ENCODE measurements at places on chromosomes 11 and 22.

DNA sequence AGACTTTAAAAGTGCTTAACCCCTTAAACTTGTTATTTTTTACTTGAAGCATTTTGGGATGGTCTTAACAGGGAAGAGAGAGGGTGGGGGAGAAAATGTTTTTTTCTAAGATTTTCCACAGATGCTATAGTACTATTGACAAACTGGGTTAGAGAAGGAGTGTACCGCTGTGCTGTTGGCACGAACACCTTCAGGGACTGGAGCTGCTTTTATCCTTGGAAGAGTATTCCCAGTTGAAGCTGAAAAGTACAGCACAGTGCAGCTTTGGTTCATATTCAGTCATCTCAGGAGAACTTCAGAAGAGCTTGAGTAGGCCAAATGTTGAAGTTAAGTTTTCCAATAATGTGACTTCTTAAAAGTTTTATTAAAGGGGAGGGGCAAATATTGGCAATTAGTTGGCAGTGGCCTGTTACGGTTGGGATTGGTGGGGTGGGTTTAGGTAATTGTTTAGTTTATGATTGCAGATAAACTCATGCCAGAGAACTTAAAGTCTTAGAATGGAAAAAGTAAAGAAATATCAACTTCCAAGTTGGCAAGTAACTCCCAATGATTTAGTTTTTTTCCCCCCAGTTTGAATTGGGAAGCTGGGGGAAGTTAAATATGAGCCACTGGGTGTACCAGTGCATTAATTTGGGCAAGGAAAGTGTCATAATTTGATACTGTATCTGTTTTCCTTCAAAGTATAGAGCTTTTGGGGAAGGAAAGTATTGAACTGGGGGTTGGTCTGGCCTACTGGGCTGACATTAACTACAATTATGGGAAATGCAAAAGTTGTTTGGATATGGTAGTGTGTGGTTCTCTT, 2.8 kb downstream of the MALAT1 start:
- no peak for DNase-seq

DNA sequence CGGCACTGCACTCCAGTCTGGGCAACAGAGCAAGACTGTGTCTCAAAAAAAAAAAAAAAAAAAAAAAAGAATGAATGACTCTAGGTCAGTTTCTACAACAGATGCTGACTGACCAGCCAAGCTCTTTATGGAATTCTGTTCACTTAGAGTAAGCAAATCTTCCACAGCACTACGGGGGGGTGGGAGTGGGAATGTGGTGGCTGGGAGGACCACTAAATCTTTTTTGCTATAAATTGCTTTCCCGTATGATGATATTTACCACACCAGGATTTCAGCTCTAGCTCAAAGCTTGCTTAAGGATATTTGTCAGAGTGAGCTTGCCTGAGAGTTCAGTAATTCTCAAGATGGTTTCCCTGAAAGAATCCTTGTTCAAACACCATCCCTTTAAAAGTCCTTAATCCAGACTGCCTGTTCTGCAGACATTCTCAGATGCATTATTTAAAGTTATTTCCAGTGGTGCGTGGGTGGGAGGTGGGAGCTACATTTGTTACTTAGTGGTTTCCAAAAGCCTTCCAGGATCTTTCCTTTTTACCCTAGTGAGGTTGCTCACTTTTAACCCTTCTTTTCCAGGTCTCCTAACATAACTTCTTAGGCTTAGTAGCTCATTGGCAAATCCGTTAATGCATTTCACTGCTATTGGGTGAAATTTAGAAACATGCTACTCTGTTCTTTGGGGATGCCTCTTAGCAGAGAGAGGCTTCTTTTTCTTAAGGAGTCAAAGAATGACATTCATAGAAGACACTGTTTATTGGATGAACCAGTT, 65.9 kb downstream of the UBASH3B start:
- no peak for DNase-seq

- no peak for DNase-seq
Observed at GRCh38 chr11:73353422-73353821, 22.8 kb upstream of the RELT start.

DNA sequence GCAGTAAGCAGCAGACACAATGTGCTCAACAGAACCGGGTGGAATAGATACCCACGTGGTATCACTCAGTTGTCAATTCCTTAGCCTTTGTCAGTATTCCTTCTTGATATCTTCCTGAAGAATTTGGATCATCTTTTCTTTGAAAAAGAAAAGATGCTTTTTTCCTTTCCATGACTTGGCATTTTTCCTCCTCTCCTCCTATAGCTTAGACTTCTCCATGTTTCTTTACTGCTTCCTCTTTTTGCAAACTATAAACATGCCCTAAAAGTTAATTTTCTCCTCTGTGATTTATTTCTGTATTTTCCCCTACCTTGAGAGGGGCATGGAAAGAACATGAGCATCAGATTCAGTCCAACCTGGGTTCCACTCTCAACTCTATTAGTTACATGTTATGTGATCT, 11.7 kb downstream of the CBLIF start:
- no peak for DNase-seq

DNA sequence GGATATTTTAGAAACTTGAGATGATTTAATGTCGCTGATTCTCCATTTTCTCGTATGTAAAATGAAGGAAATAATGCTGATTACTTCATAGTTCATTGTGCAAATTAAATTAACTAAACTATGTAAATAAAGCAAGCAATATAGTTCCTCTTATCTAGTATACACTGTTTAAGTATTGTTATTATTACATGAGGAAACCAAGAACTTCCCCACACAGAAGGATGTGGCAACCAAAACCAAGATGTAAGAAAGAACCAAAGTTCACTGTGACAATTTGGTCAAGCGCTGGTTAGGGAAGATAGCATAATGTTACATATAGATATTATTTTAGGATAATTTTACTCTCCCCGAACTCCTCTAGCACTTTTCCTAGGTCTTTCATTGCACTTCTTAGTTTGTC, 103.2 kb downstream of the XKR3 start:
- DNase-seq: no peak

DNA sequence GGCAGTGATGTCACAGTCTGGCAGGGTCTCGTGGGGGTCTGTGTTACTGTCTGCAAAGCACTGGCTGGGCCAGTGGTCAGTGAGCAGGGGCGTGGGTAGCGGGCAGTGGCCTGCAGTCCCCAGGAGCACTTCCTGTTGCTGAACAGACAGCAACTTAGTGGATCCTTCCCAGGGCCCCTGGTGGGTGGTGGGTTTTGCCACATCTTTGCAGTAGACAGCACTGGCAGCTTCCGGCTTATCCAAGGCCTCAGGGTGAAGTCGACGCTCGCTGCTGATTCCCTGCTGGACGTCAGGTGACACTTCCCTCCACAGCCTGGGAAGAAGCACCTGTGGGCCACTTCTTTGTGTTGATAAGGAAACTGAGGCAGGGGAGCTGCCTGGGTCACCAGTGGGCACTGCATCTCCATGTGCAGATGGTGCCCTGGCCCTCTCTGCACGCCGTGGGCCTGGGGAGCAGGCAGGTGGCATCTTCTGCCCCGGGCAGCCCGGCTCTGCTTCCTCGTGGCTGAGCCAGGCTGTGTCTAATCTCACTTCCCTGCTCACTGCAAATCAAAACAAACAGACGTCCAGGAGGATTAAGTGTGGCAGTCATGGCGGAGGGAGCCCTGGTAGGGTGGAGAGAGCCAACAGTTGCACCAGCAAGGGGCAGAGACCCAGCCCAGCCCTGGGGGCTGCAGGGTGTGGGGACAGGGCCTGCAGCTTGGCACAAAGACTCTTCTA, 79.8 kb downstream of the KCNQ1 start:
- DNase-seq: no peak

All from thoracic aorta (tissue), 2 donors.